ENCODE measurements at places on chromosomes 11 and 22.
A peak's percentile ranks its signal among the peaks of the same experiment; 100 is the strongest.

- DNase-seq = no peak
These were observed 49.9 kb downstream of the RSF1 start for GRCh38 chr11:77770629-77771028.

- DNase-seq = peak; percentile 57
These were observed 41.8 kb upstream of the SORL1-AS1 start for GRCh38 chr11:121494355-121495099.

GRCh38 chr22:17910561-17911311 lies 113.6 kb downstream of the MICAL3 start:
- no peak for DNase-seq

- no peak for DNase-seq
These were observed 390.0 kb downstream of the NTM start for GRCh38 chr11:131760091-131761061.

GRCh38 chr11:43579171-43579918 lies 101.2 kb upstream of the HSD17B12 start:
- peak; percentile 44 for DNase-seq

- DNase-seq = no peak
These were observed 96.8 kb downstream of the GRAMD1B start for GRCh38 chr11:123526918-123527317.

DNA sequence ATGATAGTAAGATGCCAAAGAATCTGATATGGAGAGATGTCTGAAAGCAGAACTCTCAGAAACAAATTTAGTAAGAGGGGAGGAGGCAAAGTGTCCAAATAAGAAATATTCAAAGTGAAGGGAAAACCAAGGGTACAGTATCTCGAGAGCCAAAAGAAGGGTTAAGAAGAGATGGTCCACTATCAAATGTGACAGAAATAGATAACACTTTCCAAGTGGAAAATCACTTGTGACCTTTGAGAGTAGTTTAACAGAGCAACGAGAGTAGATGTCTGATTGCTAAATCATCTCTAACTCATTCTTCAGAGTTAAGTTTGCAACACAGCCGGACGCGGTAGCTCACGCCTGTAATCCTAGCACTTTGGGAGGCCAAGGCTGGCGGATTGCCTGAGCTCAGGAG lies 4.3 kb upstream of the BUD13 start:
- no peak for DNase-seq

DNA sequence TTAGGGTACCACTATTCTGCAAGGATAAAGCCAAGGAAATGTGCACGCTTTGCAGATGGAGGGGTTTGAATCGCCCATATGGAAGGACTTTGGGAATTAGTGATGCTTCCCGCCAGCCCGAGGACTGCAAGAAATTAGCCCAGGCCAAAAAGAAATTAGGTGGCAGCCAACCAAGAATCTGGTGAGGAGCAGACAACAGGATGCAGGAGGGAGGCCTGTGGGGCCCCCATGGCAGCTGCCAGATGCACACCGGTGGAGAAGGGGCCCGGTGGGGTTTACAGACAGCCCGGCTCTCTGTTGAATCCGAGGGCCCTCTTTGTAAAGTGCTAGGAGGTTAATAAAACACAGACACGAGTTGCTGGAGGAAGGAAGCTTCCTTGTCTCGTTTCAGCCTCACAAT lies 73.5 kb downstream of the TIMP3 start:
- DNase-seq = no peak

DNA sequence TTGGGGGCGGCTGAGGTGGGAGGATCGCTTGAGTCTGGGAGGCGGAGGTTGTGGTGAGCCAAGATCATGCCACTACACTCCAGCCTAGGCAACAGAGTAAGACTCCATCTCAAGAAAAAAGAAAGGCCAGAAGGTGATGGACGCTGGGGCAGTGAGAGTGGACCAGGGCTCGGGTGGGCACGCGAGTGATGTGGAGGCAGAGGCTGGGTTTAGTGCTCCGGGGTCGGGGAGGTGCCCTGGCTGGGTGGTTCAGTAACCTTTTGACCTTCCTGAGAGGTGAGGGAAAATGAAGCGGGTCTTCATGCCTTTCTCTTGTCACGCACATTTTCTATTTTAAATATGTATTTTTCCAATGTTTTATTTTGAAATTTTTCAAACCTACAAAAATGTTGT lies 45.1 kb downstream of the ST14 start:
- DNase-seq = no peak

GRCh38 chr22:43441751-43442150 lies 29.9 kb downstream of the MPPED1 start:
- DNase-seq = no peak

- no peak for DNase-seq
These were observed 180.8 kb downstream of the BRD1 start for GRCh38 chr22:49646876-49647275.

All from activated naive CD4-positive, alpha-beta T cell treated with Interleukin-2 at 50 U/mL for 16 hours (primary cell).